ENCODE measurements at places on chromosomes 5 and 9. TPM values are rescaled to one million over a fixed set of nuclear protein-coding genes. Genes with fewer than 3 reads are reported as not detected.

DNA sequence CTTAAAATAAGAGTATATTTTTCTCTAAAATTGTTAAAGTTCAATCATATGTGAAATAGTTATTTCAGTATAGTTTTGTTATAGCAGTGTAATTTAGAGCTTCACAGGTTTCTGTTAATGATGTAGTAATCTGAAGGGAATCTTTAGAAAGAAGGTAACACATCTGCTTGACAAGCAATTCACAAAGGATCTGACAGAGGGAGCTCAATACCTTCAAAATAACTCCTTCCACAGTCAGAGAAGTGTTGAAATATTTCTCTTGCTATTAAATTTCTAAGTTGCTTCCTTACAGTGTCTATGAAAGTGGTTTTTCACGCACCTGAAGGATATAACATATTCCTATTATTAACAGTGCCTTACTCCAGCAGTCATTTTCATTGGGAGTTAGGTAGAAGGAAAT is 44.9 kb downstream of the SLC25A51 start:
- peak; percentile 7 for DNase-seq

DNA sequence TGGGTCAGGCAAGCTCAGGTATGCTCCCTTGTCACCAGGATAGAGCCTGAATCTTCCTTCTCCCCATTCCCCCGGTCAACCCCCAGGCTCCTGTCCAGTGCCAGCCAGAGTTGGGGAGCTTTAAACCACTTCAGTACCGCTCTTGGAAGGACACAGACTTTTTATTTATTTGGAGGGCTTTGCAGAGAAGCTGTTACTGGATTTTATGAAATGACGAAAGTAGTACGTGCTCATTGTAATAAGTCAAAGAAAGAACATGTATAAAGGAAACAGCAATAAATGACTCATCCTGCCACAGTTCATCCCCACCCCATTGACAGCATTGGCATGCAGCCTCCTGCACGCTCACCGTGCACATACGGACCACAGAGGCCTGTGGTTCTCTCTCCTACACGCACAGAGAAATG is 230.3 kb downstream of the AUH start:
- peak; percentile 93 for DNase-seq

DNA sequence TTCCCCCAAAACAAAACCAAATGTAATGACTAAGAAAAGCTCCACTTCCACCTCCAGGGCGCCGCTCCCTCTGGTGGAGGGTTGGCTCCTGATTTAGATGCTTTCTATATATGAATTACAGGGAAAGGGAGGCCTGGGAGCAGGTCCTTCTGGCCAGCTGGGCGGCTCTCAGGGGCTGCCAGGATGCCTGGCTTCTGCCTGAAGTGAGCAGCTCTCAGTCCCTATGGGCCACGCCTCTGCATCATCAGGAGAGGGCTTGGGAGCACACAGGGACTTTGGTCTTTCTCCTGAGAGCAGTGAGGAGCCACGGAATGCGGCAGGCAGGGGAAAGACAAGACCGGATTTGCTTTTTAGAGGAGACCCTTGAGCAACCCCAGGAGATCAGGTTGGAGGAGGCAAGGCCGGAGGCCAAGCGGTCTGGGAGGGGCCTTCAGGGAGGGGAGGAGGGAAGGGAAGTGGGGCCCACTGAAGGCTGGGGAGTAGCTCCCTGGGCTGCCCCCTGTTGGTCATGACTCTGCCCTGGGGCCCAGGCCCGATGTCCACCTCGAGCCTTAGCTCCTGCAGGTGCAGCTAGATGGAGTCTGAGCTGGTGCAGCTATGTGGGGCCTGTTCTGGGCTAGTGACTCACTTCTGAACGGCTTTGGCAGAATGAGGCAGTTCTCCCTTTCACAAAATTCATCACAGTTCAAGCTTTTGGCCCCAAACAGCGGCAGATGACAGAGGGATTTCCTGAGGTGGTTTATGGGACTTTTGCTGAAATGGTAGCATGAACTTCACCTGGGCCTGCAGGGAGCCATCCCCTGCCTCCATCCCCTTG is 11.3 kb upstream of the GRHPR start:
- peak; percentile 19 for DNase-seq

DNA sequence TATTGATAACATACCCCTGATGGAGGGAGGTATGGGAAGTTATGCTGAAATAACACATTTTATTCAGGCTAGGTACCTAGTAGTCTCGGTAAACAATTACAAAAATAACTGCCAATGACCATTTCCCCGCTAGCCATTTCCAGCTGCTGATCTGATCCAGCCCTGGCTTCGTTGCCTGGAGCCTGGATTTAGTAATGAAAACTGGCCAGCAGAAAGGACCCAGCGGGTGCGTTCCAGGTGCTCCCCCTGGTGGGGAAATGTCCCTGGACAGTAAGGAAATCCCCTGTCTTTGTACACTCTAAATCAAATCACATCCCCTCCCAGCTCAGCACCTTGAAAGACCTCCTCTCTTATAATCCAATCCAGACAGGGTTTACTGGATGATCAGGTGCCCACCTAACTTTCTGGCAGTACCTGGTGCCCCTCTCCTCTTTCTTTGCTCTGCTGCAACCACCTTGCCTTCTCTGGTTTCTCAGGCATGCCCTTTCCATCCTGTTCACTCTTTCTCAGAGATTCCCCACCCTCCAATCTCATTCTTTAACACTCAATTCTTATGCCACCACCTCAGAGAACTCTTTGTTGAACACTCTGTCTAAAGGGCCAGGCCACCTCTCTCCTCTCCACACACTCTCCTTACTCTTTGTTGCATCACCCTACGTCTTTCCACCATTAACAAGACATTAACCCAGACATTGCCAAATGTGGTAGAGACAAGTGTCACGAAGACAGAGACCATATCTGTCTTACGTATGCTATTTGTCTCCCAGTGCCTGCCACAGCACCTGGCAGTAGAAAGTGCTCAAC is 50.1 kb upstream of the SMAD5 start:
- DNase-seq, result peak; percentile 85

GRCh38 chr5:147751-148150 is 43.5 kb upstream of the LRRC14B start:
- no peak for DNase-seq

GRCh38 chr5:139684881-139685749 is 37.0 kb downstream of the CXXC5 start:
- peak; percentile 58 for DNase-seq

- no peak for DNase-seq
Observed at GRCh38 chr5:67435032-67435431, 238.4 kb upstream of the CD180 start.

- no peak for DNase-seq
Observed at GRCh38 chr5:35091704-35092103, 44.0 kb upstream of the AGXT2 start.

DNA sequence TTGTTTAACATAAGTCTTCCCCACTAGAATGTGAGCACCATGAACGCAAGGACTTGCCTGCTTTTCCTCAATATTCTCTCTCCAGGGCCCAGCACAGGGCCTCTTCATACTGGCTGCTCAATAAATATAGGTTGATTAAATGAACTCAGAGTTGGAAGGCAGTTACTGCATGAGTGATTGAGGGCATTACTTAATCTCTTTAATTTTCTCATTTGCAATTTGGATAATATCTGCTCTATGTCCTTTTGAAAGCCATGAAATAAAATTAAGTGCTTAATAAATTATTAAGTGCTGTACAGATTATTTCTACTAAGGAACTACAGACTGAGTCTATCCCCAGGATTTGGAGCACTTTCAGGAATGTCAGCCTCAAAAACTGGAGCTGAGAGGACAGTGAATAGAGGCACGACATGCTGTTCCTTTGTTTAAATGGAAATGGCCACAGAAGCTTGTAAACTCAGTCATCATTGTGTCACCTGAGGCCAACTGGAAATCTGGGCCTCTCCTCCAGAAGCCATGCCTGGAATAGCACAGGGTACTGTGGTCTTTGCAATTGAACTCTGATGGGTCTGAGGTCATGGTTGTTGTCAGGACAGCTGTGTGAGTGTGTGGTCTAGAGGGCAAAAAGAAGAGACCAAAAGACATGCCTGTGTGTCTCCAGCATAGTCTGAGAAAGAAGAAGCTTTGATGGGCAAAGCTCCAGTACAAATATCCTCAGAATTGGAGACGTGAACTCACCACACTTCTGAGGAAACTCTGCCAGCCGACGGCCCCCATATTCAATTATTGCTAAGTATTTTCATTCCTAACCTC is 86.1 kb downstream of the SH3TC2 start:
- DNase-seq, result peak; percentile 62

- DNase-seq, result no peak
Observed at GRCh38 chr5:178940569-178941360, at the start of gene ZNF454. TSS of gene ZNF454 (plus strand) at chr5:178941198. CDS start at chr5:178942792, 1,594 bp downstream.

DNA sequence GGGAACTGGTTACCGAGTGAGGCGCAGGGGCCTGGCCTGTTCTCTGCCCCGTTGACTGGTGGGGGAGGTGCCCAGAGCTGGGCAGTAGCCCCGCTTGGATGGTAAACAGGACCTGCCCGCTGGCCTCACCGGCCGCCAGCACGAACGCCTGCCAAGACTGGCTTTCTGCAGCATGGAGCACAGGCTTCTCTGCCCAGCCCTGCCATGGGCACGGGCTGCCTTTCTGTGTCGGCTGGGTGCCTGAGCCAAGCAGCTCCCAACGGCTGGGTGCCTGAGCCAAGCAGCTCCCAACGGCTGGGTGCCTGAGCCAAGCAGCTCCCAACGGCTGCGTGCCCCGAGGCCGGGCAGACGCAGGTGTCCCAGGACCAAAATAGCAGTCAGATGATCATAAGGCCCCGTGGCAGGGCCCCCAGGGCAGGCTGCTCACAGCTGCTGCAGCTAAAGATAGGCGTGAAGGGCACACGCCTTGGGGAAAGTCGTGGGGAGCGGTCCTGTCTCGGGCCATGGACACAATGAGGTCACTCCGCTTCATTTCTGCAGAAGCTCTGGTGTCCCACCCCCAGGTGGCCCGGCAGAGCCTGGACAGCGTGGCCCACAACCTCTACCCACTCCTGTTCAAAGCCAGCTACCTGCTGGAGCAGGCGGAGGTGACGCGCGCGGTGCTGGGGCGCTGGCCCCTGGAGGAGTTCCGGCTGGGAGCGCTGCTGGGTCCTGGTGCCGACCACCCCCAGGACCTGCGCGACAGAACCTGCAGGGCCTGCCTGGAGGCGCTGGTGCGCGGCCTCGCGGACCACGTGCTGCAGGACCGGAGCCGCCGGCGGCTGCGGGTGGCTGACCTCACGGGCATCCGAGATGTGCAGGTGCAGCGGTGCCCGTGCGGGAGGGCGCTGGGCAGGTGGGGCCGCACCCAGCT is at the start of gene LRRC14B:
LRRC14B (plus strand) TSS at position 460 of the 913 bp plus-strand sequence; CDS start at position 504, 44 bp downstream.
- no peak for DNase-seq

DNA sequence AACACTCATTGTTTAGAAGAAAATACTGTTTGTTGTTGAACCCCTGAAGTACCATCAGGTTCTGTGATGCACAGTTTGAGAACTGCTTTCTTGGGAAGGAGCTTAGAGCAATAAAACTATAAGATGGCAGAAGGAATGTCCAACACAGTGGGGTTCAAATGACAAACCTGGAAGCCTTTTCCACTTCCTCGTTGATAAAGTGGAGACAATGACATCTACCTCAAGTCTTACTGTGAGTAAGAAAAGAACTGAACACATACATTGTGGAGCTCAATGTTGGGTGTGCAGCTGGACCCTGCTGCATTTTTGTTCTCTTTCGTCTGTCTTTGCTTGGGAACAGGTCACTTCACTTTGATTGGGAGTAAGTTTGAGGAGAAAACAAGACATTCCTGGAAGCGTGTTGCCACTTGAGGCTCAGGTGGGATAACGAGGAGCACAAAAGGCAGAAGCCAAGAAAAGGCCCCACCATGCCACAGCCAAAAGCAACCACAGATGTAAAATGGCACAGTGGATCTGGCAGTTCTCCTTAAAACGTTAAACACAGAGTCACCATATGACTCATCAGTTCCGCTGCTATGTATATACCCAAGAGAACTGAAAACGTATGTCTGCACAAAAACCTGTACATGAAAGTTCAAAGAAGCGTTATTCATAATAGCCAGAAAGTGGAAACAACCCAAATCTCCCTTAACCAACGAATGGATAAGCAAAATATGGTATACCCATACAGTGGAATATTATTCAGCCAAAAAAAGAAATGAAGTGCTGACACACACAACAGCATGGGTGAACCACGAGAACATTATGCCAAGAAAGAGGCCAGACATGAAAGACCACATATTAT is 42.9 kb upstream of the SUB1 start:
- DNase-seq, result peak; percentile 60

DNA sequence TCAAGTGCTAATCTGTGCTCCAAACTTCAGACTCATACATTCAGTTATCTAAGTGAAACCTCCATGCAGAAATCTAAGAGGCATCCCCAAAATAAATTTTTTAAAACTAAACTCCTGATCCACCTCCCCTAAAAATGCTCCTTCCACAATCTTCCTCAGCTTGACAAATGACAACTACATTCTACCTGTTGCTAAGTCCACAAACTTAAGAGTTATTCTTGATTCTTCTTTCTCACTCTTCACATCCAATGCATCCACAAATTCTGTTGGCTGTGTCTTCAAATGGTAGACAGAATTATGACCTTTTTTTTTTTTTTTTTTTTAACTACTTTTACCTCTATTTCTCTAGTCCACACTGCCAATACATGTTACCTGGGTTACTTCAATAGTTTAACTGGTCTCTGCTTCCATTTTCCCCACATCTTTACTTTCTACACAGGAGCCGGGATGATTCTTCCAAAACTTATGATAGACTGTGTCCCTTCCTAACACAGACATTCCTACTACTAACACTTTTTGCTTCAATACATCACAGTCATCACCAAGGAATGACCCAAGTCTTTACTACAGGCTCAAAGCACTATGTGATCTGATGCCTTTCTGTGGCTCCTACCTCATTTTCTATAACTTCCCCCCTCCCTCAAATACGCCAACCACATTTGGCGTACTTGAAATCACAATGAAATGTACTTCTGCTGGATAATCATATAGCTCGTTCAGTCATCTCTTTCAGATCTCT is 143.6 kb downstream of the PDE4D start:
- no peak for DNase-seq

DNA sequence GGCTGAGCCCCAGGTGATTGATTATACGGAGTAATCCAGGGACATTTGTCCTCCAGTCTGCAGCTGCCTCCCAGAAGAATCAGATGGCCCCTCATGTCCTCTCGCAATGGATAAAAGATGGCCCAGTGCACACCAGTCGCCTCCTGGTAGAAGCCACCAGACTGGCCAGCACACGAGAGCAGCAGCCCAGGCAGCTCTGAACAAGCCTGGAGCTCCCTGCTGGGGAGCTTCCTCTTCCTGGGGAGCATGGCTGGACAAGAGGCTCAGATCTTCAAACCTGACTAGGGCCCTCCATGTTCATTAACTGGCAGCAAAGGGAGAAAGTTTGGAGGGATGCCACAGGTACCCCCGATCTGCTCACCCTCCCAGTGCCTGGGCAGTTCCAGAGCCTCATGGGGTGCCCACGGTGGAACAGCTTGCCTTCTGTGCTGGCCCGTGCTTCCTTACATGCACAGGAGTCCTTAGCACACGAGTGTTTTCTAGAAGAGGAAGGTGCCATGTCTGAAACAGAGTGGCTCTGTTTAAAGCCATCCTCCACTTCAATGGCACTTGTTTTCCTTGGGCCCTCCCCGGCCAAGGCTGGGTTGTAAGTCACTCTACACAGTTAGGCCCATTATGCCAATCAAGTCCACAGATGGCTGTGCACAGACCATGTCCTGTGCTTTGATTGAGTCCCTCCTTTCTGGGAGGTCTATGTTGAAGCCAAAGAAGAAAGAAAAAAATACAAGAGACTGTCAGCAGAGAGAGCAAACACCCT is 75.6 kb downstream of the PRRT1B start:
- DNase-seq, result no peak

The KIF24 gene
- total RNA-seq, result 3.3 TPM

The ARID3C gene
- total RNA-seq, result not detected

The SPATA31A1 gene
- total RNA-seq, result not detected

The EIF4EBP3 gene
- 35.3 TPM for total RNA-seq

The PFN3 gene
- total RNA-seq, result not detected

The SLC45A2 gene
- not detected for total RNA-seq
